Inflammatory macrophage treated with lipopolysaccharide for 1 hour (primary cell): ENCODE measurements at places on chromosomes 13 and 19.

DNA sequence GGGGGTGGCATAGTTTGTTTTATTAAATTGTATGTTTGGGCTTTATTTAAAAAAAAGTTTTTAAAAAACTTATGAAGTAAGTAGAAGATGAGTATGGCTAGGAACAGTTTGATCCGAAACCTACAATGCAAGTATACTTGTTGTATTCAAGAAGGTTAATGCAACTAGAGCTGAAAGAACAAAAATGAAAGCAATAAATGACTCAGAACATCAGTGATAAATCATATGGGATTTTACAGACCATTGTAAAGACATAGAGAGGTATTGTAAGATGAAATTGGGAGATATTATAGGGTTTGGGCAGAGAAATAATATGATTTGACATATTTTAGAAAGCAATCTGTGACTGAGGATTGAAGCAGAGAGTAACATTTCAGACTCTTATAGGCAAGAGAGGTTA, 1135.3 kb downstream of the SLITRK5 start:
- DNase-seq, result no peak

GRCh38 chr13:93344048-93344705, 117.6 kb downstream of the GPC6 start:
- no peak for DNase-seq

- no peak for DNase-seq
These were observed 221.3 kb upstream of the SLITRK6 start for GRCh38 chr13:86020351-86021002.

GRCh38 chr13:73602295-73602694, 531.9 kb downstream of the KLF12 start:
- DNase-seq, result no peak

GRCh38 chr19:51692468-51692867, 662 bp upstream of the SPACA6 start:
- DNase-seq, result no peak

DNA sequence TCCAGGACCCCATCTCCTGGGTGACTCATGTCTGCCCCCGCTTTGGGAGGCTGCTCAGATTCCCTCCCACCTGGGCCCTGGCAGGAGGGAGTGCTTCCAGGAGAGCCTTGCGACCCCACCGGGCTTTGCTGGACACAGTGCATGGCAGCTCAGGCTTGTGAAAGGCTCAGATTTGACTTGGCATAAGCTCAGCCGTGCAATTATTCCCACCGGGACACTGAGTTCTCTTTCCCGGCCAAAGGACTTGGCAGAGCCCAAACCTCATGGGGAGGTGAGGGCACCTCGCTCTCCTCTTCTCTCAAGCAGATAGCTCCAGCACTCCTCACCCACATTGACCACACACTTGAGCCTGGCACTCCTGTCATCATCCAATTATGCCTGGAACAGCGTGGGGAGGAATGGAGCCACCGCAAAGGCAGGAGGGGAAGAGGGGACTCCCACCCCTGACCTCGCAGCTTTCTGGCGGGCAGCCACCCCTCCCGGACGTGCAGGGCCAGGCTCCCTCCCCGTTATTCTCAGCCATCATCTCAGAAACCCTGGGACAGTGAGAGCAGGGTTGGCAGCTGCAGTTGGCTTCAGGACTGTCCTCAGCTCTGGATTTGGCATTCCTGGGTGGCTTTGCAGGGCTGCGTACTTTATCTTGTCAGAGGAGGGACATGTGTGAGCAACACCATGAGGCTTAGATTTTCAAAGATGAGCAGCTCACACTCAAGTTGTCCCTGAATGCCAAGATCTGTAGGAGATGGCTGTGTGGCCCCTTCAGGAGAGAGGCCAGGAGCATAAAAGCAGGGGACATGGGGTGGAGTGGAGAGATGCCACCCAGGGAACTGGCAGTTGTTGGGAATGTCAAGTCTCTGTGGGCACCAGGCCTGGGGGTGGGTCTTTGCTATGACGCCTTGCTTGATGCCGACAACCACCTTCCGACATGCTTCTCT, 306.2 kb downstream of the TEX29 start:
- DNase-seq, result no peak

GRCh38 chr13:112769615-112770014, 79.8 kb downstream of the ATP11A start:
- DNase-seq, result no peak

DNA sequence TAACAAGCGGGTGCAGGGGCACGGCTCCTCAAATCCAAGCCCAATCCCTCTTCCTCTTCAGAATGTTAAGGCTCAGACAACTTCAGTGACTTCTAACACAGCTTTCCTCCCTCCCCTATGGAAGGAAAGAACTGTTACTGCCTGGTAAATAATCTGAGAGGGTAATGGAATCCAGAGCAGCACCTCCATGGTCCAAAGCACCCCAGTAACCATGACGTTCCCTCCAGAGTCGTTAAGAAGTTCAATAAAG, 969 bp downstream of the AKT2 start:
- DNase-seq, result no peak

DNA sequence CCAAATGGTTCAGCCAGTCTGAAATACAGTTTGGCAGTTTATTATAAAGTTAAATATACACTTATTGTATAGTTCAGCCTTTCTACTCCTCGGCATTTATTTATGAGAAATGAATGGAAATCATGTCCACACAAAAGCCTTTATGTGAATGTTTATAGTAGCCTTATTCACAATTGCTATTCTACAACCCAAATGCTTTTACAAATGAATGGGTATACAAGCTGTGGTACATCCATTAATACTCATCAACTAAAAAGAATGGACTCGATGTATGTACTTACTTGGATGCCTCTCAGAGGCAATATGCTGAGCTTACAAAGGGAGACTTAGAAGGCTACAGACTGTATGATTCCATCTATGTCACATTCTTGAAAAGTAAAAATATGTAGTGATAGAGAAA, 150.7 kb downstream of the NBEA start:
- no peak for DNase-seq

- no peak for DNase-seq
These were observed 2.6 kb upstream of the SPACA6 start for GRCh38 chr19:51690454-51691073.

DNA sequence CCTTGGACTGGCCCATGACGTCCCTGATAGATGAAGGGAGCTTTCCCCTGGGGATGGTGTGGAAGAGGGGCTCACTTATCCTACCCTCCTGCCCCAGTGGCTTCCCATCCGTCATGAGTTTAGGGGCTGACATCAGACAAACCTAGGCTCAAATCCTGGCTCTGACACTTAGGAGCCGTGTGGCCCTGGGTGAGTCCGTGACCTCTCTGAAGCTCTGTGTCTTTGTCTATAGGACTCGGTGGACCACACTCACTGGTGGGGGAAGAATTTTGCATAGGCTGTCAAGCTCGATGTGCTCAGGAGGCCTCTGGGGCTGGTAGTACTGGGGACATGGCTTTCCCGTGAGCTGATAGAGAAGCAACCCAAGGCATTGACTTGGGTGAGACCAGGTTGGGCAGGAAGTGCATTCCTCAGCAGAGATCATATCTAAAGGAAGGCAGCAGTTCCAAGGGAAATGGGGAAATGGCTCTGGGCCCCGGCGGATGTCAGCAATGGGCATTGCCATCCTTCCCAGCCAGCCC, 17.4 kb upstream of the AP1M2 start:
- no peak for DNase-seq

DNA sequence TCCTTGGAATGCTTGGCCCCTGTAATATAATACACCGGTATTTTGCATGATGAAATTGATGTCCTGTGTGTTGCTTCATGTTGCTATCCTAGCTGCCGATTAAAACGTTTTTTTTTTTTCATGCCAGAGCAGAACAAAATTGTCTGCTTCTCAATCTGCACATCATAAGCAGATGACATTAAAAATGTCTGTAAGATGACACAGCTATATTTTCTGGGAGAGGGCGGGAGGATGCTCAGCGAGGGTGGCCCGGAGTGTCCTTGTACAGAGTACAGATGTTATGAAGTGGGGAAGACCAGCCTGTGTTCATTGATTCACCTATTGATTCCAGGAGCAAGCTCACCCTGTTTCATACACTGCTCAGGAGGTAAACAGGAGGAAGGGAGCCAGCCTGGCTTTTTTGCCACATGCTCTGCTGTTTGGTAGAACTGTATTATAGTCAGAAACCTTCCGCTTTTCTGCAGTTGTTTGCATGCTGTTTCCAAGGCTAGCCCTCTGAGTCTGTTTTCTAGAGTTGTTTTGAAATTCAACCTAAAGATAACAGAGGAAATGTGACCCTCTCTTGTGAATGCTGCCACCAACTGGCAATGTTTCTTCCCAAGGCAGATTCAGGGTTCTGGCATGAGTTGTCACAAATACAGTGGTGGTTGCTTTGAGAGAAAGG, 4.7 kb upstream of the IRS2 start:
- DNase-seq, result peak; percentile 80

DNA sequence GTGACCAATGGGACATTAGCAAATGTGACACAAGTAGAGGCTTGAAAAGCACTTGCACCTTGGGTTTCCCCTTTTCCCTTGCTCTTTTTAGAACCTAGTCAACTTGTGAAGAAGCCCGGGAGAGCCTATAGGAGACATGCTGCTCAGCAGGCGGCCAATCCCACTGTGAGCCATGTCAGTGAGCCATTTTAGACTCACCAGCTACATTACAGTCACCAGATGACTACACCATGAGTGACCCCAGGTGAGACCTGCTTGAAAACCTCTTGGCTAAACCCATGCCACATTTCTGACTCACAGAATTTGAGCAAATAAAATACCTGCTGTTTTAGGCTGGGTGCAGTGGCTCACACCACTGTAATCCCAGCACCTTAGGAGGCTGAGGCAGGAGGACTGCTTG, 317.5 kb downstream of the KLF12 start:
- DNase-seq, result no peak

DNA sequence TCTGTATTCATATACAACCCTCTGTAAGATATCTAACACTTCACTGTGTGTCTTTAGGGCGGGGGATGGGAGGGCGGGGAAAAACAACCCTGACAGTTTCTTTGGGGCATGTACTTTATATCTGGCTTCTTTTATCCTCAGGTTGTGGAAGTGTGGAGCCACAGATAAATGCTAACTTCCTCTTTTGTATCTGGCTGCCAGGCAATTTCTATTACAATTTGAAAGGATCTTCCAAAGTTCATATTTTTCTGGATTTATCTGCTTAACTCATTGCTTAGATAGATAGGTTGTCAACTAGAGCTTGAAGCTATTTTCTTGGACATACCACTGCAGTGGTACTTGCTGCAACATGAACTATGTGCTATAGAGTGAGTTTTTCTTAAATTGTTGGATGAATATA, 393.0 kb downstream of the LMO7 start:
- peak; percentile 2 for DNase-seq

GRCh38 chr19:1315470-1316166, 29.9 kb downstream of the EFNA2 start:
- DNase-seq, result peak; percentile 16

- DNase-seq, result peak; percentile 18
These were observed at the start of gene CELF5 for GRCh38 chr19:3224346-3225168. Gene CELF5, plus strand, starts transcription at chr19:3224661. Its CDS starts 79 bp downstream, at chr19:3224740.

GRCh38 chr19:29260477-29261317, 47.7 kb upstream of the UQCRFS1 start:
- peak; percentile 20 for DNase-seq

DNA sequence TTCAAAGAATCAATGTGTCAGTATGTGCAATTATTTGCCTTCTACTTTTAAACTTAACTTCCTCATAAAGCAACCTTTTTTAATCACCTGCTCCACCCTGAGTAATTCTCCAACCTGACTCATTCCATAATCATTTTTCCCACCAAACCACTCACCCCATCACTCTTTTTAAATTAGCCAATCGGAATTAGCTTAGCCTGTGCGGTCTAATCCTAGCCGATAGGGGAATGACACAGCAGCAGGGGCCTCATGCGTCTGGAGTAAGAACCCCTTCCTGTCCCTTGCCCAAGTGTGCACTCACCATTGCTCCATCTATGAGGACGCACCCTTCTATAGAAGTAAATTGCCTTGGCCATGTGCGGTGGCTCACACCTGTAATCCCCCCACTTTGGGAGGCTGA, 27.4 kb upstream of the ZNF83 start:
- no peak for DNase-seq

DNA sequence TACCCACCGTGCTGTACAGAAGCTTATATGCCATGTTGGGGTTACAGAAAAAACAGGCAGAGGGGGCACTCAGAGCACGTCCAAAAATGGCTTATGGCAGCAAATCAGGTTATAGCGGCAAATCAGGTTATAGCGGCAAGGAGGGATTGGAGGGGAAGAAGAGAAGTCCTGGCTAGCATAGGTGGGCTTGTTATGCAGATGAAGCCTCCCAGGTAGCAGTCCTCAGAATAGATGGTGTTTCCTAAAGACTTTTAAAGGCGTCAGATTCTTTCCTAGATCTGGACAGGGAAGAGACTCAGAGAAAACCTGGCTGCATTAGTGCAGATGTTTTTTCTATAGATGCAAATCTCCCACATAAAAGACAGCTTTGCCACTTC, 19.8 kb upstream of the PLEKHF1 start:
- no peak for DNase-seq

DNA sequence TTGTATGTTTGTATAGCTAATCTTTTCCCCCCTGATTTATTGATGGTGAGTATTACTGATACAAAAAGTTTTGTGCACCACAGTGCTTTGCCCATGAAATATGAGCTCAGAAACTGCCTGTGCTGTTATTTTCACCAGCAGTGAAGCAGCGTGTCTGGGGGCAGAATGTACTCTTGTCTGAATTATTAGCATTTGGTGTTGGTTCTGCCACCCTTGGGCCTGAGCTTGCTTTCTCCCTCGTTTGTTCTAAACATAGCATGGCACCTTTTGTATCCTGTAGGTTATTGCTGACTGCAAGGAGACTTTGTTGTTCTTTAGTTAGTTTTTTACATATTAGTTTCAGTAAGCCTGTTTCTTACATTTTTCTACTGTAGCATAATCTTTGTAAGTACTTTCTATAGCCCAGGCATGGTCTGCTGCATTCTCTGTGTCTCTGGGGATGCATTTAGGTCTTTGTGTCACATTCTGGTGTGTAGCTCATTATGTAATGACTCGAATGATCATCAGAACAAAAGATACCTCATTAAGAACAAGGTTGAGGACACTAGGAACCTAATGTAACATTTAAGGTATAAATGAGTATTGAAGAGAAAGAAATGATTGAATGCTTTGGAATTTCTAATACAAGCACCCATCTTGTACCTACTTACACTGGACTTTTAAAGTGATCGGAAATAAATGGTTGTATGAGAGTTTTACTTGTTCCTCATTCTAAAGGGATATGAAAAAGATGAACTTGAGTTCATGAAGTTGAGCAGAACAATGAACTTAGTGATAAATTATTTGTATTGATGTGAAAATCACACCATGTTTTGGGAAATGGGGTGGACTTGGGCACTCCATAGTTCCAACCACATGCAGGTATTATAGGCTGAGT, 50.3 kb upstream of the GPI start:
- no peak for DNase-seq
